ENCODE measurements at places on chromosomes 3 and 15.

- DNase-seq, result peak; percentile 17
These were observed 49.8 kb downstream of the DCLK3 start for GRCh38 chr3:36714343-36715086.

- DNase-seq, result no peak
These were observed 90.9 kb downstream of the SEC22A start for GRCh38 chr3:123292321-123293310.

- DNase-seq, result peak; percentile 86
These were observed 209.2 kb upstream of the ZPLD1 start for GRCh38 chr3:102225407-102226132.

- no peak for DNase-seq
These were observed 76.6 kb downstream of the CHRD start for GRCh38 chr3:184456476-184456875.

GRCh38 chr15:50066202-50066601 is 52.8 kb downstream of the ATP8B4 start:
- no peak for DNase-seq

DNA sequence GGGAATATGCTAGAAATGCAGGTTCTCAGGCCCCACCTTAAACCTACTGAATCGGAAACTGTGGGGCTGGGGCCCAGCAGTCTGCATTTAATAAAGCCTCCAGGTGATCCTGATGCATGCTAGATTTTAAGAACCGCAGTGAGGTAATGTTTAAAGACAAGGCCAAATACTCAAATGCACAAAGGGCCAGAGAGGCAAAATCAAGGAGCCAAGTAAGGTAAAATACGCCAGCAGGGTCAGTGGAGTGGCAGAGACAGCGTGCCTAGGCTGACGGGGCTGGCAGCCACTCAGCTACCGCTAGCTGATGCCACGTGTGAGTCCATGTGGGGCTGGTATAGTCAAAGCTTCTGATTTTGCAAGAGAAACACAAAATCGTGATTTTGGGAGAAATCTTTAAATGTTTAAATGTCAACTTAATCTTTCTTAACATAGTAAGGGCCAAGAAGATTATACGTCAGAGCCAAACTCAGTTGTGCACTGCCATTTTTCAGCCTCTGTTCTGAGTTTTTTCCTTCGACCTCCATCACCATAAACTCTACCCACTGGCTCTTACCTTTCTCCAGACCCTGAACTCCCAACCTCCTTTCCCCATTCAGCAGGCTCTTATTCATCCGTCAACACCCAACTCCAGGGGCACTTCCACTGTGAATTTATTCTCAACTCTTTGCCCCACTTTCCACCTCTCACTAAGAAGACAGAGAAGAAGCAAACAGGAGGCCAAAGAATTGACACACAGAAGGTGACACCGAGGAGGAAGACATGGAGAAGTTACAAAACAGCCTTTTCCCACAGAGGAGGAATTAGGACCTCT is 136.6 kb upstream of the RAD18 start:
- no peak for DNase-seq

GRCh38 chr3:154176036-154176435 is 54.8 kb downstream of the ARHGEF26 start:
- DNase-seq, result no peak

DNA sequence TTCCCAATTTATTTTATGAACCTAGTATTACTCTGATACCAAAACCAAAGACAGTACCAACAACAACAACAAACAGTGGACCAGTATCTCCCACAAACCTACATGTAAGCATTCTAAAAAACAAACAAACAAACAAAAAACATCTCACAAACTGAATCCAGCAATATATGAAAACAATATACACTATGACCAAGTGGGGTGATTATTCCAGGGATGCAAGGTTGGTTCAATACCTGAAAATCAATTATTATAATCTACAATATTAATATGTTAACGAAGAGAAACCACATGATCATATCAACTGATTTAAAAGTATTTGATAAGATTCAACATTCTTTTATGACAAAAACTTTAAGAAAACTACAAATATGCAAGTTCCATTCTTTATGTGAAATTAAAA is 391.3 kb downstream of the MAGI1 start:
- DNase-seq, result no peak

DNA sequence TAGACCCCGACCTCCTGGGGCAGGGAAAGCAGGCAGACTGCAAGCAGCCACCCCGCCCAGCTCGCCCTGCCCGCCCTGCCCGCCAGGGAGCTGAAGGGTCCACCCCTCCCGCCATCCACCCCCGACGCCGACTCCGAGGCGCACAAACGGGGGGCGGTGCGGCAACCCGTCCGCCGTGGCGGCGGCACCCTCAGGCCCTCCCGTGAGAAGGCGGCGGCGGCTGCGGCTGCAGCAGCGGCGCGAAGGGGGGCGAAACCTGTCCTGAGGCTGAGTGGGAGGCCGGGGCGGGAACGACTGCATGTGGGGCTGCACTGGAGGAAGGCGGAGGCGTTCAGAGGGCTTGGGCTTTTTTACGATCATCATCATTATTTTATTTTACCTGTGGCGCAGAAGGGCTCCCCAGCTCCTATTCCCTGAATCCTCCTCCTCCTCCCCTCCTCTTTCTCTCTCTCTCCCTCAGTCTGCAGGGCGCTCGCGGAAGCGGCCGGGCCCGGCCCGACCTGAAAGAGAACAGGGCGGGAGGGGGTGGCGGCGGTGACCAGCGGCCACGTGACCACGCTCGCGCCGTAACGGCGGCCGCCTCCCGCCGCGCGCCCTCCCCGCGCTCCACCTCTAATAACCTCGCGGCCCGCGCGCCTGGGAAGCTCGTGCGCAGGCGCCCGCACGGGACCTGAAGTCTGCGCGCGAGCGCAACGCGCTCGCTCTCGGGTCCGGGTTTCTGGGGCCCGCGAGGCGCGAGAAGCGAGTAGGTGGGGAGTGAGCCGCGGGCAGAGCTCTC is at the start of gene TBC1D5:
Gene TBC1D5 (minus strand): TSS at position 530 of the 778 bp plus-strand sequence. CDS start 234,061 bp downstream, outside the sequence.
- peak; percentile 96 for DNase-seq

GRCh38 chr15:39854161-39854560 is 65.9 kb downstream of the GPR176 start:
- peak; percentile 69 for DNase-seq

GRCh38 chr15:101010781-101011180 is 91.6 kb downstream of the LRRK1 start:
- no peak for DNase-seq

GRCh38 chr3:185796431-185797107 is 28.3 kb downstream of the IGF2BP2 start:
- peak; percentile 50 for DNase-seq

DNA sequence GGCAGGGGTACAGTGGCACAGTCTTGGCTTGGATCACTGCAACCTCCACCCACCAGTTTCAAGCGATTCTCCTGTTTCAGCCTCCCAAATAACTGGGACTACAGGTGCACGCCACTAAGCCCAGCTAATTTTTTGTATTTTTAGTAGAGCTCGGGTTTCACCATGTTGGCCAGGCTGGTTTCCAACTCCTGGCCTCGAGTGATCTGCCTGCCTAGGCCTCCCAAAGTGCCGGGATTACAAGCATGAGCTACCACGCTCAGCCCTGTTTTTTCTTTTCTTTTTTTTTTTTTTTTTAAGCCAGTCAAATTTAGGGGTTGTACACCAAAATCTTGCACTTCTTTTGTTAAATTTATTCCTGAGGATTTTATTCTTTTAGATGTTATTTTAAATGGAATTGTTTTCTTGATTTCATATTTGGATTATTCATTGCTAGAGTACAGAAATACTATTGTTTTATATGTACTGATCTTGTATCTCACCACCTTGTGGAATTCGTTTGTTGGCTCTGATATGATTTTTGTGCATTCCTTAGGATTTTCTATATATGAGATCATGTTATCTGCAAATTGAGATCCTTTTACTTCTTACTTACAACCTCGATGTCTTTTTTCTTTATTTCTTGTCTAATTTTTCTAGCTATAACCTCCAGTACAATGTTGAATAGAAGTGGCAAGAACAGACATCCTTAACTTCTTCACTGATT is 65.6 kb downstream of the ZNF609 start:
- no peak for DNase-seq

GRCh38 chr3:16357186-16358121 is 92.4 kb downstream of the OXNAD1 start:
- peak; percentile 55 for DNase-seq

GRCh38 chr3:139906418-139906817 is 28.6 kb upstream of the CLSTN2 start:
- DNase-seq, result peak; percentile 6

DNA sequence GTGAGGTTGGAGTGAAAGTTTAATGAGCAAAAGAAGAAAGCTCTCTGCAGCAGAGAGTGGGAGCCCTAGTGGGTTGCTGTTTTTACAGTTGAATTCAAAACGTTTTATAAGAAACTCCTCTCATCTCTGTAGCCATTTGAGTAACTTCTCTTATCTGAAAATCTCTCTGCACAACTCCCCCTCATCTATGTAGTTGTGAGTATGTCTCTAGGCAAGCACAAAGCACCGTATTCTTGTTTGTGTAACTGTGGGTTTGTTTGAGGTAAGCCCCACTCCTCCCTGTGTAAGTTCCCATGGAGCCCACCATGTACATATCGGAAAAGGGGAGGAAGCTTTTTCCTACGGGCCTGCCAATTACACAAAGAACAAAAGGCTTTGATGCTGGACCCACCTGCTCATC is 56.5 kb upstream of the GOLGA6L2 start:
- DNase-seq, result no peak

GRCh38 chr3:182755308-182755707 is 38.0 kb upstream of the ATP11B start:
- DNase-seq, result peak; percentile 37

GRCh38 chr3:169117264-169117663 is 546.2 kb downstream of the MECOM start:
- no peak for DNase-seq

GRCh38 chr3:38738630-38739395 is 77.2 kb downstream of the SCN10A start:
- peak; percentile 33 for DNase-seq

- no peak for DNase-seq
These were observed at the start of gene ACKR2 for GRCh38 chr3:42809202-42809601. ACKR2 (plus strand) TSS chr3:42809445; CDS start chr3:42864503, 55,058 bp downstream.

DNA sequence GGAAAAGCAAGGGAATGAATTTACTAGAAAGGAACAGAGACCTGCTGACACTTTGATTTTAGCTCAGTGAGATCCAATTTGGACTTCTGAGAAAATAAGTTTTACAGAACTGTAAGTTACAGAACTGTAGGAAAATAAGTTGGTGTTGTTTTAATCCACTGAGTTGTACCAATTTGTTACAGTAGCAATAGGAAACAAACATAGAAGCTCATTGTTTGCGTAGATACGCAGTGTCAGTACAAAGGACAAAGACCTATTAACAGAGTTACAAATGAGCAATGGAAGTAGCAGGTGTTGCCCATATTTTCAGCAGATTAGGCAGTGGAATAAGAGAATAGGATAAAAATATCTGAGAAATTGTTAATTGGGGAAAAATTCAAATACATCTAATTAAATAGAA is 385.8 kb upstream of the CNTN6 start:
- no peak for DNase-seq

GRCh38 chr3:193757457-193757856 is 164.4 kb downstream of the OPA1 start:
- DNase-seq, result no peak

- peak; percentile 70 for DNase-seq
These were observed 1.6 kb upstream of the P3H2 start for GRCh38 chr3:190122198-190122771.

- no peak for DNase-seq
These were observed 212.5 kb downstream of the CHST2 start for GRCh38 chr3:143332026-143332425.

DNA sequence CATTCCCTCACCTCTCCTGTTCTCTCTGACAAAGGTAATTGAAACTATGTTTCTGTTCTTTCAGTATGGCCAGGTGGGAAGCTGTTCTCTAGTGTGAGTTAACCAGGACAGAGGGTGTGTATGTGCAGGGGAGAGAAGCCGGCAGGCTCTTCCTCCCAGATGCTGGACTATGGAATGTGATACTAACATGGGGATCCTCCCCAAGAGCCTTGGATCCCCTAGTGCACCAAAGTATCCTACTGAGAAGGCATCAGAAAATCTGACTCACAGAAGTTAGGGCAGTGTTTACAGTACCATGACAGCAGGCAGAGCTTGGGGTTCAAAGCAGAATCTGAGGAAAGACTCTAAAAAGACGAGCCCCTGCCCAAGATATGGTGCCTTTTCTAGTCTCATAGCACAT is 123.1 kb downstream of the APBA2 start:
- no peak for DNase-seq

DNA sequence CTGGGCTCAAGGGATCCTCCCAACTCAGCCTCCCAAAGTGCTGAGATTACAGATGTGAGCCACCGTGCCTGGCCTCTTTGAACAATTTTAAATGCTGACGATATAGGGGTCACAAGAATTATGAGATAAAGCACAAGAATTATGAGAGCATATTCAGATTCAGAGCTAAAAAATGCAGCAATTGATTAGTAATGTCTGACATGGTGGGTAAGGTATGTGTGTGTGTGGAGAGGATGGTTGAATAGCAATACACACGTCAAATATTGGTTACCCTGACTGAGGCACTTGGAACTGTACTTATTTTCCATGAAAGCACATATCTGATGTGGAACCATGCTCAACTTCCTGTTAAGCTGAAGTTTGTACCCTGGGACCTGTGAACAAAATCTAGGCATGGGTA is 115.6 kb downstream of the EOMES start:
- peak; percentile 28 for DNase-seq

DNA sequence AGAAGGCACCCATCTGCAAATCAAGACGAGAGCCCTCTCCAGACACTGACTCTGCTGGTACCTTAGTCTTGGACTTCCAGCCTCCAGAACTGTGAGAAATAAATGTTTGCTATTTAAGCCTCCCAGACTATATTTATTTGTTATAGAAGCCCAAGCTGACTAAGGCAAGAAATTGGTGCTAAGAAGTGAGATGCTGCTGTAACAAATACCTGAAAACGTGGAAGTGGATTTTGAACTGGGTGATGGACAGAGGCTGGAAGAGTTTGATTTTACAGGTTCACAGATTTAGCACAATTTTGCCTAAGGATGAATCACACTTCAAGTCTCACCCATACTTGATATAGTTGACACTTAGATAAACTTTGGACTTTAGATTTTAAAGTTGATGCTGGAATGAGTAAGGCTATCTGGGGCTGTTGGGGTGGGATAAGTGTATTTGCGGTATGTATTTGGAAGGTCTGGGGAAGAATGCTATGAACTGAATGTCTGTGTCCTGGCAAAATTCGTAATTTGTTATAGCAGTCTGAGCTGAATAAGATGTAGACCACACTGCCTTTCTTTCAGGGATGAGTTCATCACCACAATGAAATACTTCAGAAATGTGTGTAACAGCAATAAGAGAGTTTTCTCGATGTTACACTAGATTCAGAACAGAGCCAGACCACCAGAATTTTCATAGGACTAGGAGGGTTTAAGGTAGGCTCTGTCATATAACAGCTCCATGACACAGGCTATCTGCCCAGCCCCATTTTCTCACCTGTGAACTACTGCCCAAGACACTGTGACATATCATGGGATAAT is 120.5 kb upstream of the LMCD1 start:
- no peak for DNase-seq

- no peak for DNase-seq
These were observed 72.8 kb downstream of the EOMES start for GRCh38 chr3:27649277-27649676.

GRCh38 chr3:49519296-49519695 is 35.0 kb upstream of the BSN start:
- no peak for DNase-seq

Data from amniotic epithelial cell (primary cell).